ENCODE measurements at places on chromosomes 6 and 20.

DNA sequence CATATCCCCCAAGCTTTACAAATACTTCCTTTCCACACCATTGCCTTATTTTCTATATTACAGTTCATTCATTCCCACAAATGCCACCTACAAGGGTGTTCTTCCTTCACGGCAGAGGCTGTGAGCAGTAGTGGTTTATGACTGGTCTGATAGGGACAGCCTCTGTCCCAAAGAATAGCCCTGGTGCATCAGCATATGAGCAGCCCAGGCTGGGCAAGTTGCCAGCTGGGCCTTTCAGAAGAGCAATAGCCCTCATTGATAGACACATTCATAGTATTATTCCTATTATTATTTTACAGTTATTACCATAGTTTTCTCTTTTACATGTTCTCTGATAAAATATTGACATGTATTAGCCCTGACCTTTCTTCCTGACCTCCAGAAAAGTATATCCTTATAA, 149.9 kb downstream of the MMS22L start:
- DNase-seq = no peak

GRCh38 chr20:24665196-24665595, 195.8 kb downstream of the SYNDIG1 start:
- DNase-seq = no peak

GRCh38 chr6:4660377-4661321, 115.6 kb upstream of the CDYL start:
- no peak for DNase-seq

DNA sequence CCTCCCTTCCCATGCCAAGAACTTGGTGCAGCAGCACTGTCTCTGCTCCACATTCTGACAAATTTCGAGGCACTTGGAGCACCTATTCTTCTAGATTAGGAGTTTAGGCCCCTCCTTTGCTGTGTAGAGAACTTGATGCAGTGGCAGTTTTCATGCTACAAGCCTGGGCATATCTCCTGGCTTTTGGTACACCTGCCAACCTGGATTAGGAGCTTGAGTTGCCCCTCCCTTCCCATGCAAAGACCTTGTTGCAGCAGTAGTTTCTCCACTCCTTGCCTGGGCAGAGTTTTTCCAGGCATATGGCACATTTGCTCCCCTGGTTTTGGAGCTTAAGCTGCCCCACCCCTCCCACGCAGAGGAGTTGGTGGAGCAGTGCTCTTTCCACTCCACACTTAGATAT, 956.1 kb downstream of the EYS start:
- no peak for DNase-seq

- no peak for DNase-seq
Observed at GRCh38 chr20:56552911-56553629, 20.0 kb downstream of the FAM209B start.

- DNase-seq = no peak
Observed at GRCh38 chr6:25263657-25264056, 15.5 kb upstream of the CARMIL1 start.

DNA sequence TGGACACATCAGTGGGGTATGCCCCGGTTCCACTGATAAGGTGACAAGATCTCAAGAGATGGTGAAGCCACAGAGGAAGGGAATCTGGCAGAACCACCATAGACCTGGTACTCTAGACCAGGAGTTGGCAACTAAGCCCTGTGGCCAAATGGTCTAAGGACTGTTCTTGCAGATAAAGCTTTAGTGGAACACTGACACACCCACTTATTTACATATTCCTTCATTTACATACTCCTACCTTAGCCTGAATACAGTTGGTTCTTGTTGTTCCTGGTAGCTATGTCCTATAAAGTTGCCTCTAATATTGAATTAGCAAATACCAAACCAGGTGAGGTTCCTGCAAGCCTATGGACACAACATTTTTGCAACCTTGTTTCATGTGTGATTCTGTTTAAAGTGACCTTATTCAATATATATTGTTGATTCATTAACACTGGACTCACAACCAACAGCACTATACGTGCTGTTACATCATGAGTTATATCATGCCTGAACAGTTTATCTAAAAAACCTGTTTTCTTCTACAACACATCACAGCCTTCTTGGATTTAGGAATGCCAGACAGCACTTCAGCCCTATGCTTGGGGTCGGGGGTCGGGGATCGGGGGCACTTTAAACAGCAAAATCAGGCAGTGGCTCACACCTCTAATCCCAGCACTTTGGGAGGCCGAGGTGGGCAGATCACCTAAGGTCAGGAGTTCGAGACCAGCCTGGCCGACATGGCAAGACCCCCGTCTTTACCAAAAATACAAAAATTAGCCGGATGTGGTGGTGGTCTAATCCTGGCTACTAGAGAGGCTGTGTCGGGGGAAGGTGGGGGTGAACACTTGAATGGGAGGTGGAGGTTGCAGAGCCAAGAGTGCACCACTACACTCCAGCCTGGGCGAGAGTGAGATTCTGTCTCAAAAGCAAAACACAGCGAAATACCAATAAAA, 2.5 kb downstream of the CCDC167 start:
- DNase-seq = no peak

GRCh38 chr6:150336299-150336698, 32.5 kb upstream of the IYD start:
- DNase-seq = no peak

GRCh38 chr20:47464380-47465101, 37.1 kb upstream of the NCOA3 start:
- no peak for DNase-seq

GRCh38 chr6:2753110-2753489, 2.4 kb upstream of the MYLK4 start:
- DNase-seq = no peak

Data from Kasumi-1 (cell line).